ENCODE measurements at places on chromosomes 13 and 19. TPM values are rescaled to one million over a fixed set of nuclear protein-coding genes. Genes with fewer than 3 reads are reported as not detected.

Gene SULT2A1
- total RNA-seq = 0.18 TPM

Gene CD33
- 0.31 TPM for total RNA-seq

Gene THSD1
- total RNA-seq = 0.39 TPM

Gene IL4I1
- total RNA-seq = 1.4 TPM

Gene CYP4F22
- total RNA-seq = 1.2 TPM

Gene LRRC4B
- 11.0 TPM for total RNA-seq

Gene PDE4A
- total RNA-seq = 5.3 TPM

Gene ZNF700
- 11.4 TPM for total RNA-seq

Gene ZNF534
- total RNA-seq = 0.23 TPM

DNA sequence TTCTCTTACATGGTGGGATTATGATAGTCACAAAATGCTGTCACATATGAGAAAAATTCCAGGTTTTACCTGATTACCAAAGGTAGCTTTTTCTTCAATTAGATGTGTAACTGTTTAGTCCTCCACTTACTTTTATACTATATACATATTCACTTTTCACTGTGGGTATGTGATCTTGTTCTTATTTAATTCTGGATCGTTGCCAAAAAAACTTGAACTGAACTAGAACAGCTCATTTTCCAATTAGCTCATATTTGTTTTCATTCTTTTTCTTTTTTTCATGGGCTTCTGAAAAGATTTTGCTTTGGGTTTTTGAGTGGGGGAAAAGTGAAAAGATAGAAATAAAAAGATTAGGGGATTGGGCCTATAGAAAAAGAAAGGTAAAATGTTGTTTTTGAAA lies 291.9 kb downstream of the NDFIP2 start:
- DNase-seq = no peak

DNA sequence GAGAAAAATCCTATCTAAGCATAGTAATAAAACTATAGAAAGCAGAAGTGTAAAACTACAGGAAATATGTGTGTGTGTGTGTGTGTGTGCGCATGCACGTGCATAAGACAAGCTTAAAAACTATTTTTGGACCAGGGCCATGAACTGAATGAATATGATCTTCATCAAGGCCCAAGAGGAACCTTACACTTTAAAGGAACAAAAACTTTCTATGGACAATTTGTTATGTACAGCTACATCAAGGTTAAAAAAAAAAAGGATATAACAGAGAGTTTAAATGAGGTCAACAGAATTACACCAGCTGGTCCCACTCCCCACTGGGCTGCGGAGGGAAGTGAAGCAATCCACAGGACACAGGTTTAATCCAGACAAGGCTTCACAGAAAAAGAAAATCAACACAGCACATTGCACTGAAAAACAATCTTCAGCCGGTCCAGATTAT lies 151.1 kb downstream of the LHFPL6 start:
- no peak for DNase-seq

DNA sequence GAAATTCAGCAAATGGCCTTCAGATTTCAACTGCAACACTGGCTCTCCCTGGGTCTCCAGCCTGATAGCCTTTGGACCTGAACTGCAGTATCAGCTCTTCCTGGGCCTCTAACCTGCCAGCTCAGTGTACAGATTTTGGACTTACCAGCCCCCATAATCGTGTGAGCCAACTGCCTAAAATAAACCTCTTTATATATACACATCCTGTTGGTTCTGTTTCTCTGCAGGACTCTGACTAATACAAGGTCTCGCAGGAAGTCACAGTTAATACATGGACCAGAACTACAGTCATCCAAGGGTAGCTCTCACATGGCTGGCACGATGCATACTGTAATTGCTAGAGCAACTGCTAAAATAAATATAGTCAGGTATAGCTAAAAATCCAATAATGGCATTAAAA lies 85.1 kb downstream of the KATNAL1 start:
- DNase-seq = no peak

- no peak for DNase-seq
These were observed 57.7 kb downstream of the ZNF568 start for GRCh38 chr19:36973844-36974195.

- no peak for DNase-seq
These were observed 131.5 kb downstream of the RGCC start for GRCh38 chr13:41588899-41589298.

Data from WTC11 (cell line).